ENCODE measurements at places on chromosomes 12 and 14.

DNA sequence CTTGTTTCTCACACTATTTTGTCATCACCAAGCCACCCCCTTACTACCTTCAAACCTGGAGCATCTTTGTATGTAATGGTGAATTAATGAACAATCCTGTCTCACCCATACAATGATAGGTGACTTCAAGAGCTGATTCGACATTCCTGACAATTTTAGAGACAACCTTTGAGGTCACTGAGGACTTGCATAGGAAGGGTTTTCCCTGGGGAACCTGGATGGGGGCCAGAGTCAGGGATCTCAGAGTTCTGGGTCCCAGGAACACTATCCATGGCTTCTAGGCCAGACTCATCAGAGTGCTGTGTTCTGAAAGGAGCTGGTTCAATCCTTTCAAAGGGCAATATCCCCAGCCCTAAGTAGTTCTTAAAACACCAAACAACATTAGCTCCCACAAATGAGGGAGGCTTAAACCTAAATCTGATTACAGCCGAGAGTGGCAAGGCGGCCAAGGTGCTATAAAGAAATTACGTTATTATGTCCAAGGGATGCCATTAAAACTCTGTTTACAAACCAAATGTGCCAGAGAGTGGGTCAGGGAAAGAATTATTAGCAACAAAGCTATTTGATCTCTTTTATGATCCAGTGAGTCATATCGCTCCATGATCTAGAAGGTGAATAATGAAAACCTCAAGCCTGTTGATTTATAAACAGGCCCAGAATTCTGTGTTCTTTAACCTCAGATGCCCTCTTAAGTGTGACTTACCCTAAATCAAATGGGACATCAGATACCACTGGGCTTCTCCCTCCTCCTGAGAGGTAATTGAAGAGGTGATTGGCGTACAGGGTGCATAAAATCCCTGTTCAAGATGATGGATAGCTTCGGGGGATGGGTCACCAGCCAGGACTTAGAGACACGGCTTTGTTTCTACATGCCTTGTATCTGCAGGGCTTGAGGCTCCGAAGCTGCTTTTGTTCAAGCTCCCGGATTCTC lies 230.2 kb upstream of the TBX3 start:
- no peak for DNase-seq

GRCh38 chr14:68759017-68759560 lies 33.8 kb downstream of the ZFP36L1 start:
- DNase-seq, result no peak

- DNase-seq, result no peak
These were observed 4.6 kb downstream of the SINHCAF start for GRCh38 chr12:31321186-31321896.

DNA sequence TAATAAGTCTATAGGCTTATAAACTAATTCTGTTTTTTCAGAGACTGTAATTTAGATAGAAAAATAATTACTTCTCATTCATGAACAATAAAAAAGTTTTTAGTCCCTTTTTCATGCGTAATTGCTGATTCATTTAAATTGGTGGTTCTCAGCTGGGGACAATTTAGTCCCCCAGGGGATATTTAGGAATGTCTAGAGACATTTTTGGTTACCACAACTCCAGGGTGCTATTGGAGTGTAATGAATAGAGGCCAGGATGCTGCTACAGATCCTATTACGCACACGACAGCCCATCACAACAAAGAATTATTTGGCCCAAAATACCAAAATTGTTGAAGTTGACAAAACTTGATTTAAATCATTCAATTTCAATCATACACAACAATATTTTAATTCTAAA lies 22.8 kb upstream of the VCPKMT start:
- no peak for DNase-seq

DNA sequence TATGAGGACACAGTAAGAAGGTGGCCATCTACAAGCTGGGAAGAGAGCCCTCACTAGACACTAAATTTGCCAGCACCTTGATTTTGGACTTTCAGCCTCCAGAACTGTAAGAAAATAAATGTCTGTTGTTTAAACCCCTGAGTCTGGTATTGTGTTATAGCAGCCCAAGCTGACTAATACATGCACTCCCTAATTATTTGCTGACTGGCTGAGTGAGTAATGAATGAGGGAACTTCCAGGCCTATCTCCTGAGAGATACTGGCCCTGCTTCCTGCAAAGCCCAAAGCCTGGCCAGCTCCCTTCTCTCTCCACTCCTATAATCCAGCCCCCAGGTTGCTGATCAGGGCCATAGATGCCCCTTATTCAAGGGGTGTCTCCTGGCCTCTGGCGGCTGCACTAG lies 120.0 kb upstream of the NOS1 start:
- no peak for DNase-seq

DNA sequence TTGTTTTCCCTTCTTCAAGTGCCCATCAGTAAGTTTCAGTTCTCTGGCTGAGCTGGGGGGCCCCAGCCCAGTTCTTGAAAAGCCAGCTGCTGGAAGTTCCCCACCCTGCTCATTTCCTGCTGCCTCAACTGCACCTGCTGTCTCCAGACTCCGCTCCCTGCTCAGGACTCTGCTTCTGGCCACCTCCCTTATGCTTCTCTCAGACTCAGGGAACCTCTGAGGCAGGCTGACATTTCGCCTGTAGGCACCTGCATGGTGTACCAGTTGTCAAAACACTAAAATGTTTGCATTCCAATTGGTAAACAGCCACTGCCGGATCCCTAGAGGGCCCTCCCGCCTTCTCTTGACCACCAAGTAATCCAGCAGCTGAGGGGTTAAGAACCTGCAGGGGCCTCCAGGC lies 136.5 kb upstream of the VRK1 start:
- DNase-seq, result no peak

GRCh38 chr14:61695695-61696527 lies 598 bp downstream of the HIF1A start:
- no peak for DNase-seq

DNA sequence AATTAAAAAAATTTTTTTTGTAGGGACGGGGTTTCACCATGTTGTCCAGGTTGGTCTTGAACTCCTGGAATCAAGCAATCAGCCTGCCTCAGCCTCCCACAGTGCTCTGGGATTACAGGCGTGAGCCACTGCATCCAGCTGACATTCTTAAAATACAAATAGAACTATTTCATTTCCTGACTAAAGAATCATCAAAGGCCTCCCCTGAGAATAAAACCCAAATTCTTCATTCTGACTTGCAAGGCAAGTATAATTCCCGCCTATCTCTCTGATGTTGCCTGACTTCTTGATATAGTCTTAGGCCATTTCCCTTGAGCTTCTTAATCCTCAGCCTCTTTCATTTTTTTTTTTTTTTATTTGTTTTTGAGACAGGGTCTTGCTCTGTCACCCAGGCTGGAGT lies 4.4 kb upstream of the BICD1 start:
- DNase-seq, result no peak

- no peak for DNase-seq
These were observed 8.5 kb upstream of the FKBP11 start for GRCh38 chr12:48933664-48934311.

DNA sequence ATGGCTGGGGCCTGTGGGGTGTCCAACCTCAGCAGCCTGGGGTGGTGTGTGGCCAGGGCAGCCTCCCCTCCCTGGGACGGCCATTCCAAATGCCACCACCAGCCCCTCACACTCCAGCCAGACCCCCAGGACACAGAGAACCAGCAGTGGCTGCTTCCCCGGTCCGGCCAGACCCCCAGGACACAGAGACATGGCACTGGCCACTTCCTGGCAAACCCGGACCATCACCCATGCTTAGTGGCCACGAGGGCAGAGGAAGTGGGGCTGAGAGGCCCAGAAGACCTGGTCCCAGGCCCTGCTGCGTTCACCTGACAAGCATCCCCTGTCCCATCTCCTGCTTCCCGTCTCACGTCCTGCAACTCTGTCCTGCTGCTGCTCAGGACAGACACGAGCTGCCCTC lies 26.7 kb downstream of the BEGAIN start:
- no peak for DNase-seq

Measured in HL-60 (cell line).